ENCODE measurements at places on chromosomes 16 and 17. TPM values are rescaled to one million over a fixed set of nuclear protein-coding genes. Genes with fewer than 3 reads are reported as not detected.

The CD300C gene
- not detected for total RNA-seq

The PSMB10 gene
- total RNA-seq, result 31.6 TPM

The SGF29 gene
- total RNA-seq, result 31.1 TPM

The GAS7 gene
- total RNA-seq, result 0.34 TPM

The KRT25 gene
- not detected for total RNA-seq

The SLC52A1 gene
- not detected for total RNA-seq

The RNPS1 gene
- 207 TPM for total RNA-seq

The OMG gene
- not detected for total RNA-seq

The ARHGAP23 gene
- total RNA-seq, result 69.7 TPM

The ZNF385C gene
- total RNA-seq, result 1.5 TPM

The LASP1 gene
- total RNA-seq, result 143 TPM

The PRSS21 gene
- not detected for total RNA-seq

The CCL18 gene
- total RNA-seq, result not detected

The PLD2 gene
- total RNA-seq, result 46.5 TPM

The ACAP1 gene
- total RNA-seq, result not detected

The TMEM238L gene
- not detected for total RNA-seq

All from Caco-2 (cell line).